Hindlimb muscle (tissue), 1 donor: ENCODE measurements at places on chromosomes 11 and 22. TPM values are rescaled to one million over a fixed set of nuclear protein-coding genes. Genes with fewer than 3 reads are reported as not detected.

DNA sequence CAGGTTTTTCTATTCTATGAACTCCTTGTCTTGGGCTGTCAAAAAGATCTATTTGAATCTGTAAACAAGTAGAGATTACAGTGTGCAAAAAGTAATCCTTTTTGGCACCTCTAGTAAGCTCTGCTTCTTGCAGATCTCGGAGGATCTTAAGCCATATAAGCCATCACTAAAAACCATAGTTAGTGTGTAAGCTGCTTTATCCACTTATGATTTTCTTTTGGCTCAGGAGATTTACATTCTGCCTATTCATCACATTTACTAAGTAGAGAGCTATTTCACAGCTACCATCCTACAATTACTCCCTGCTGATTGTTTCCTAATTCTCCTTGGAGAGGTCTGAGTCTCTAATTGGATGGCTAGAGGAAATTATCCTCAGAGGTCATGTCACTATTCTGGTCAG is 385.7 kb downstream of the AASDHPPT start:
- no peak for DNase-seq

The CCDC87 gene
- polyA plus RNA-seq, result 0.25 TPM

The MRGPRE gene
- not detected for polyA plus RNA-seq

The SLC22A8 gene
- not detected for polyA plus RNA-seq

DNA sequence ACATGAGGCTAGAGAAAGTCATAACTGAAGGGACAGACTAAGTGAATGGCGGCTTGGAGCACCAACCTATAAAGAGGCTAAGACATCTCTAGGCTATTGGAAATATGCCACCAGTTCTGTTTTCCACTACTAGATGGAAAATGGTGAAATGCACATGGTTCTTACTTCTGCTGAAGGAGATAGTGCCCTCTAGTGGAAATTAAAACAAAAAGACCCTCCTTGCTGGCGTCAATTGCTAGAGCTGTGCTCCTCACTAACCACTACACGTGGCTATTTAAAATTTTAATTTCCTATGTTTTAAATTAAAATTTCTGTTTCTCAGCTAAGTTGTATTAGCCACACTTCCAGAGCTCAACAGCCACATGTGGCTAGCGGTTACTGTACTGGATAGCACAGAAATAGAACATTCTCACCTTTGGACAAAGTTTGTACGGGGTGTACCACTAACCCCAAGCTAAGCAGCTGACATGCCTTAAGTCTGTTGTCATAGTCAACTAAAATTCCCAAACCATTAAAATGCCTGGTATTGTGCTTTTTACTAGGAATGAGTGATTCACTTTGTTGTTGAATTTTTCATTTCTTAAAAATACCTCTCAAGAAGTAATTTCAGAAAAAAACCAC is 34.1 kb upstream of the CALCA start:
- no peak for DNase-seq

DNA sequence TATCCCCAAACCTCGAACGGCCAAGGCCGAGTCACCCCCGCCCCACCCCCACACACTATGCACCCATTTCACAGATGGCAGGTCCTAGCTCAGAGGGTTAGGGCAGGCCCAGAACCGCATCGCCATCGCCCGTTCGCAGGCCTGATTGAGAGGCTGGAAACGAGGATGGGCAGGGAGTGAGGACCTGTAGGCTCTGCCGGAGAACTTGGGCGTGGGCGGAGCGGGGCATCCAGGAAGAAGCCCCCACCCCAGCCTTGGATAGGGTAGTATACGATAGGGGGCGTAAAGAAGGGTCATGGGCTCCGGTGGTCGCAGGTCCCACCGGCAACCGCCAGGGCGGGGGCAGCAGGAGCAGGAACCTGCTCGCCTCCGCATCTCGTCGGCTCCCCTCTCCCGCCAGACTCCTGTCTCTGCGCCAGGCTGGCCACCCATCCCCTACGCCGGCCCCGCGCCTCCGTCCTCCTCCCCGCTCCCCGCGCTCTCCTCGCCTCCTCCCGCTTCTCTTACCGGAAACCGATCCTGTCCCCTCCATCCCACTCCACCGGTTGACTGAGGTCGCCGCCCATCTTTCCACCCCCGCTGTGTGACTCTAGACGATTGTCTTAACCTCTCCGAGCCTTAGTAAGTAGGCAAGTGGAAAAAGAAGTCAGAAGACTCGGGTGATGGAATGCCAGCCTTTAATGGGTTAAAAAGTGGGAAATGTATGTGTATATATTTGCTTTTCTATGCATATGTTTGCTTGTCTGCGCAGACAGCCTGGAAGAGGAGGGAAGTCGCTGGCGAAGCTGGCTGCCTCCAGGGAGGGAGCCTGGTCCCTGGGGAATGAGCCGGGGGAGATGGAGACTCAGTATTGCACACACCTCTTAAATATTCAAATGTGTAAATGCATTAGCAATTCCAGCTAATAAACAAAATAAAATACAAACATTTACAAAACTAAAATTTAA is 52.8 kb downstream of the CYTH4 start:
- DNase-seq, result no peak

DNA sequence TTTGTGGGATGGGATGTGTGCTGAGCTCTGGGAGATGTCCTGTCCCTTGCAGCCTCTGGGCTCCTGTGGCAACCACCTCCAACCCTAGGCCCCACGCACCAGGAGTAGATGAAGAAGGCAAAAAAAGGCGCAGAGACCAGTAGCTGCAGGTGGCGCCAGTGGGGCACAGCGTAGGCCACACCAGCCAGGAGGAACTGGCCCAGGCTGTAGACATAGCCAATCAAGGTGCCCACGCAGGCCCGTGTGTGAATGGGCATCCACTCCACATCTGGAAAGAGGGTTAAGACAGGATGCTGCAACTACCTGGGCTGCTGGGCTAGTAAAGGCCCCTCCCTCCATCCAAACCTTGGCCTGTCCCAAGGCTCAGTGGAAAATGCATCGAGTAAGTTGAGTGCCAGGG is 3.0 kb downstream of the SLC22A6 start:
- no peak for DNase-seq

- DNase-seq, result no peak
These were observed 355.6 kb downstream of the METTL15 start for GRCh38 chr11:28463826-28464225.

The GPHA2 gene
- not detected for polyA plus RNA-seq

The PLAAT5 gene
- 4.6 TPM for polyA plus RNA-seq

The DDI1 gene
- not detected for polyA plus RNA-seq

DNA sequence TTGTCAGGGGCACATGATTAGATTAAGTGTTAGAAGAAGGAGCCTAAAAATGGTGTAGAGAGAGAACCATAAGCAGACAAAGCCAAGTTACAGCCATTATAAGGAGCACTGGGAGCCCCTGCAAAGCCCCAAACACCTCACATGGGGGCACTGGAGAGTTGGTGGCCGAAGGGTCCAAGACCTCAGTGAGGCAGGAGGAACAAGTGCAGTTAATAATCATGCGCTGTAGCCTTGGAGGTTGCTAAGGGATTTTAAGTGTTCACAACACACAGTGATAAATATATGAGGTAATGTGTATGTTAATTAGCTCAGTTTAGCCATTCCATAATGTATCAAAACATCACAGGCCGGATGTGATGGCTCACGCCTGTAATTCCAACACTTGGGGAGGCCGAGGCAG is 54.4 kb upstream of the JAM3 start:
- DNase-seq, result no peak

- no peak for DNase-seq
These were observed 27.9 kb upstream of the PAK1 start for GRCh38 chr11:77501758-77502157.

The CNTF gene
- polyA plus RNA-seq, result 0.61 TPM

- DNase-seq, result no peak
These were observed 92.6 kb downstream of the CTTN start for GRCh38 chr11:70490723-70491558.
